Aorta (tissue), 5 donors: ENCODE measurements at places on chromosomes 12 and 14. TPM values are rescaled to one million over a fixed set of nuclear protein-coding genes. Genes with fewer than 3 reads are reported as not detected.

- DNase-seq = no peak
Observed at GRCh38 chr12:131754184-131754583, 43.3 kb downstream of the SFSWAP start.

DNA sequence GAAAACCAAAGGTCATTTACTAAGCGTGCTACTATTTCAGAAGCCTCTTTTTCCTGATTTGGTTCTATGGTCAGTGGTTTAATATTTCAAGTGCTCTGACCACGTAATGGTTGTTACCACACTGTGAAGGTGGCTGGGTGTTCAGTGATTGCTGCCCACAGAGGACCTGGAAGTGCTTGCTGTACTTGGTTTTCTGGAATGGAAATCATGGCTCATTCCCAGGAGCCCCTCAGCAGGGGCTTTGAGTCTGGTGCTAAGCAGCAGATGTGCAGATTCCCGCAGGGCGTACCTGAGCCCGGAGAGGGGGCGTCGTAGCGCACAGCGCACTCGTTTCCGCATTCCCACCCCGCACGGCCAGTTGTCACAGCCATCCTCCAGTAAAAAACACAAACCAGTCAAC is 50.5 kb downstream of the TRAF3 start:
- DNase-seq = no peak

- DNase-seq = no peak
Observed at GRCh38 chr12:102954134-102954533, 3.3 kb upstream of the ASCL1 start.

DNA sequence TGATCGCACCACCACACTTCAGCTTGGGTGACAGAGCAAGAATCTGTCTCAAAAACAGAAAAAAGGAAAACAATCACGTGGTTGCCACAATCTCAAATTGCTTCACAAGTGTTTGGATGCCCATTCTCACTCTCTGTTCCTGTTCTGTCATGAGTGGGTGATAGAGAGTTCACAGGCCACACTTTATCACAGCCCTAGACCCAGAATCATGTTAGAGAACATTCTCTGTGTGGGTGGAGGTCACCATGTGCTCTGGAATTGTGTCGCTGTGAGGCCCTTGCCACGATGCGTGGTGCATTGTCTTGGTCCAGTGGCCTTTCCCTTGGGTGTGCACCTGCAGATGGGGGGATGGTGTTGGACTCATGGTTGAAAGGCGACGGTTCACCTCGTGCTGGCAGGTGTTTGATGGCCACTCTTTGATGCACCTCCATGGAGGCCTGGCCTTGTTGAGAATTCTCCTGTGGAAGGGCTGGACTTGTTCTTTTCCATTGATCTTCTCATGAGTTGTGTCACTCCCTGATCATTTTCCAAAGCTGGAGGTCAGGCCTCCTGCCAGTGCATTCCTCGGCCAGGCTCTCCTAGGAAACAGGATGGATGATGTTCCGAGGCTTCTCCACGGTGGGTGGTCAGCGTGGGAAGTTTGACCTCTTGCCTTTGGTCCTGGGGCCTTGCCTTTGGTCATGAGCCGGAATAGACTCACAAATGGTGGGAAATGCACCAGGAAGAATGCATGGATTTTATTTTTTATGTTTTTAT is 91.9 kb downstream of the SLC24A4 start:
- no peak for DNase-seq

DNA sequence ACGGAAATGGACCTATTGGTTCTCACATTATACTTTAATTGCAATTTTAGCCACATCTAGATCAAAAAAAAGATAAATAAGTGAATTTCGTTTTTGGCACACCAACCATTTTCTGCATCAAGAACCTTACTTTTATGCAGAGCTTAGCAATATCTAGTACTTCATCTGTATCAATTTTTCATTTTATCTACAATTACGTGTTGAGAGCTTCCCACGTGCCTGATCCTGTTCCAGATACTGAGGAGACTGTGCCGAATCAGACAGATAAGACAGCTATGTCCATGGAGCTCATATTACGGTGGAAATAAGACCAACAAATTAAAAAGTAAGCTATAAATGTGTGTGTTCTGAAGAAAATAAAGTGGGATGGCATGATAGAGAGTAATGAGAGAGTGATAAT is 101.6 kb downstream of the MGAT4C start:
- no peak for DNase-seq

- DNase-seq = no peak
Observed at GRCh38 chr14:56378475-56378877, 201.1 kb upstream of the TMEM260 start.

DNA sequence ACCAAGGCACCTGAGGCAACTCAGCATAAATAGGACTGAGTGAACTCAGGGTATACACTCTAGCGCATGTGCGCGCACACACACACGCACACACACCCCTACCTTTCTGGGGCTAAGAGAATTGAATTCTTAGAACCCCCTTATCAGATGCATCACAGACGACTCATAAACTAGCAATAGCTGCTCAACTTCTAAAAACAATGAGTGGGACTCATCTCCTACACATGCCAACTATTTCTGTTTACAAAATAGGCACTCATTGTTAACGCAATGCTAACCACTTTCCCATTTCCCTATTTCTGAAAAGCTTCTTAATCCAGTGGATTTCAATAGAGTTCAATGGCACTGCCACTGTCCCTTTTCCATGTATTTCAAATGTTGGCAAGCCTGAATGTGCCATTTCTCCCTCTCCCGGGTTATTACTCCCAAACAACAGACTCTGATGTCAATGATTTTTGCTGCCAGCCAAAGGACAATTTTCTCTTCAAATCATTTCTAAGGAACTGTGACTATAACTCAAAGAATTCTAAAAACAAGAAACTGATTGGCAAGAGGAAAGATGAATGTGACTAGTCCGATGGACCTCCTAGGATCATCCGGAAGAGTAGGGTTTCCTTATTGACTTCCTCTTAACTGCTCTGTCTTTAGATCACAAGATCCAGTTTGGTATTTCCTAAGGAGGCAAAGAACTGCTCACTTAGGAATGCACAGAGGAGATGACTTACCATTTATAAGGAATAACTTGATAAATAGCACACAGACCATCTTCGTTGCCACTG is 48.8 kb downstream of the SLC38A1 start:
- no peak for DNase-seq

DNA sequence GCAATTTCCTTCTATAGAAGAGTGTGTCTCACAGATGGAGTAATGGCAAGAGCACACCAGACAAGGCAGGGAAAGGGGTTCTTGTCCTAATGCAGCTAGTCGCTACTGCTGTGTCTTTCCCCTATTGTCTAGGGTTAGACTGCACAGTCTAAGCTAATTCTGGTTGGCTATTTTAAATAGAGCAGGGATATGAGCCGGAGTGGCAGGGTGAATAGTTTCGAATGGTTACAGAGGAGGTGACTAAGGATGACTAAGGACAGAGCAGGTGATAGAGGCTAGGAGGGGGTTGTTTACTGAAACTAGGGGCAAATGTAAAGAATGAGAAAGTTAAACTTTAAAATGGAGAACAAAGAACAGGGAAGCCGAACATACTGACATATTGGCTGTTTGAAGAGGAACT is 25.6 kb upstream of the CPNE8 start:
- no peak for DNase-seq

GRCh38 chr14:75519826-75520728 is 2.2 kb upstream of the BATF start:
- DNase-seq = no peak

DNA sequence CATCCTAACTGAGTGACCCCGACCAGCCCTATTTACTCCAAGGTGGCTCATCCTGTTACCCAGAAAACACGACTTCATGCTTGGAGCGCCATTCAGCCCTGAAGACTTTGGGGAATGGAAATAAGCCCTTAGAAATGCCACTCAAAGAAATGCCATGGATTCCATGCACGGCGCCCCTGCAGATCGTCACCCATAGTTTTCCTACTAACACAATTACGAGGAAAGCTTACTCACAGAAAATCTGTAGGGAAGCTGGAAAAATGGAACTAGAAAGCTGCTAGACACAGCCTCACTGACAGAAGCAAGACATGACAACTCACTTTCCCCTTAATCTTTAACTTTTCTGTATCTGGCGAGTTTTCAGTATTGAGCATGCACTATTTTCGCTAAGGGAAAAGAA is 19.5 kb downstream of the NUAK1 start:
- no peak for DNase-seq

- DNase-seq = no peak
Observed at GRCh38 chr14:61625165-61625564, 70.1 kb upstream of the HIF1A start.

DNA sequence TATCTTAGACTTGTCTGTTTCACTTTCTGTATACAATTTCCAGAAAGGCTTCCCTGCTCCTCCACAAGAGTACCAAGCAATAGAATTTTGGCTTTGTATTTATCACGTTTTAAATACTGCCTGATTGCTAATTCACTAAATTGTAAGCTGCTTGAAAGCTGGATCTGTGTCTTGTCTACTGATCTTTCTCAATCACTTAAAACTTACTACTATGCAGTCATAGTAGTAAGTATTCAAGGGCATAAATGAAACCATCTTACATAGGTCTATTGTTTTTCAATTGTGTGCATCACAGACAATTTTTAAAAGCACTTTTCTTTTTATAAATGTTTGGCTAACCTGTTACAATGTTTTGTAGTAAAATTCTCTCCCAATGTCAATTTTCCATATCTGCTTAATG is 1.2 kb upstream of the GLIPR1L2 start:
- no peak for DNase-seq

DNA sequence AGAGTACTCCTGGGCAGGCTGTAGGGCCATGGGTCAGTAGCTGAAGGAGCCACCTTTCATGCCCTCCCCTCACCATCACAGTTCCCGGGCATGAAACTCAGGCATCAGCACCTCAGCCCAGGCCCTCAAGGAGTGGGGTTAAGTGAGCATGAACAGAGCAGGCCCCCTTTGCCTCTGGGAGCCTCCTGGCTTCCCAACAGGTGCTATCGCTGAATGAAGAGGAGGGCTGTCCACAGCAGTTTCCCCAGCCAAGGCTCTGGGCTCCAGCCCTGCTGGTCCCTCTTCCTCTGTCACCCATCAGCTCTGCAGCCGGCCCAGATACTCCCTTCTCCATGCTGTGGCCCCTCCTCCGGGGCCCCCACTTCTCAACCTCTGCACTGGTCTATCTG is 184.3 kb downstream of the ZFP36L1 start:
- DNase-seq = no peak

DNA sequence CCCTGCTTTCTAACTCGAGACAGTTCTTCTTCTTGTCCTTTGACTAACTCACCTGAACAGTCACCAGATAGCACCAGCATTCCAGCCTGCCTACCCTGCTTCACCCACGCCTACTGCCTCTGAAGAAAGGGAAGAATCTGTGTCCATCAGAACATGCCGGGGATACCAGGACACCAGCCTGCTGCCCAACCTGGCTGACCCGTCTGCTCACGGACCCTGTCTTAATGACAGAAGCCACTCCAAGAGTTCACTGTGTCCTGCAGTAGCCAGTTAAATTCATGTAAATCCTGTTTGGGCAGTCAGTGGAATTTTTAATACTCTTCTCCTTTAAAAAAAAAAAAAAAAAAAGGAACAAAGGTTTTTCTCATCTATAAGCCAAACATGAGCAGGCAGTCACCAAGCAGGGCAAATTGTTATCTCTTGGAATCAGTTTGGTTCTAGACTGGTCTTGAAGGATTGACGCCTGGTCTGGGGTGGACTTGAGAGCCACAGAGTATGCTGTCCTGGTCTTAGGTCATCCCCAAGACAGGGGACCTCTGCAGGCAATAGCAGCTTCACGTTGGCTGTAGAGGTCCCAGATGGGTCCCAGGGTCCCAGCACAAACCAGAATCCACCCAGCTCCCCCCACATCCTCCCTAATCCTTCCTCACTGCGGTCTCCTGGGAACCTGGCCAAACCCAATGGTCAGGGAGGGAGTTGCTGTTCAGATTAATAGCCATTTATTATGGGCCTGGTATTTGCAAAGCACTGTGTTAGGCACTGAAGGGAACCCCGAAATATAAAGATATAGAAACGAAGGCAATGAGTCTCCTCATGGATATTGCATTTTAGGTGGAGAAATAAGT is 181.1 kb upstream of the HIF1A start:
- no peak for DNase-seq

GRCh38 chr12:89319122-89319521 is 33.2 kb downstream of the DUSP6 start:
- no peak for DNase-seq

GRCh38 chr14:56147986-56148901 is 30.0 kb downstream of the PELI2 start:
- DNase-seq = no peak

GRCh38 chr12:106197906-106198623 is 49.8 kb downstream of the CKAP4 start:
- DNase-seq = no peak

GRCh38 chr14:96713426-96713825 is 83.8 kb upstream of the VRK1 start:
- DNase-seq = no peak

DNA sequence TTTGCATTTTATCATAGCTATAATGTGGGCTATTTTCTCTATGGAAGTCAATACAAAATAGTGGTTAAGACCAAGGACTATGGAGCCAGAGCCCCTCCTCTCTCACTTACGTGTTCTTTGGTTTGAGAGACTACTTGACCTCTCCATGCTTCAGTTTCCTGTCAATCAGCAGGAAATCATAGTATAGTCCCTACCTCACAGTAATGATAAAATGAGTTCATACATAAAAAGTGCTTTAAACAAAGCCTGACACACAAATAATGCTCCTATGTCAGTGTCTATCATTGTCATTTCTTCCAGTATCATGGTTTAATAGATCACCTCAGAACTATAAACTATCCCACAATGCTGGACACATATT is 90.4 kb downstream of the MED13L start:
- DNase-seq = no peak

DNA sequence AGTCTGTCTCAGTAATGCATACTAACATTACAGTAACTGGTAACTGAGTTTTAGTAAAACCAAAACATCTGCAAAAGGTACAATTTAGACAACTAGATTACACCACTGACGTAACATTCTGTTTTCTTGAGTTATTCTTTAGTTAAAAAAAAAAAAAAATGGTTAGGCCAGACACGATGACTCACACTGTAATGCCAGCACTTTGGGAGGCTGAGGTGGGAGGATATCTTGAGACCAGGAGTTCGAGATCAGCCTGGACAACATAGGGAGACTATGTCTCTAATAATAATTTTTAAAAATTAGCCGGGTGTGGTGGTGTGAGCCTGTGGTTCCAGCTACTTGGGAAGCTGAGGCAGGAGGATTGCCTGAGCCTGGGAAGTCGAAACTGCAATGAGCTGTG is 34.1 kb downstream of the AP5M1 start:
- DNase-seq = no peak

- no peak for DNase-seq
Observed at GRCh38 chr12:21129906-21130305, 1.1 kb upstream of the SLCO1B1 start.

Gene GPR162
- 4.4 TPM for total RNA-seq

Gene KLRD1
- total RNA-seq = 4.4 TPM

Gene FGF6
- total RNA-seq = not detected

Gene LRRC10
- total RNA-seq = not detected

Gene SPIC
- total RNA-seq = 0.33 TPM

Gene BCL11B
- total RNA-seq = 0.58 TPM

Gene FGD6
- total RNA-seq = 15.5 TPM

Gene AQP6
- total RNA-seq = 0.39 TPM

Gene HCAR2
- 0.29 TPM for total RNA-seq

Gene TSPAN11
- 2.8 TPM for total RNA-seq

Gene FSCB
- not detected for total RNA-seq

Gene EML1
- 62.0 TPM for total RNA-seq

Gene RNASE3
- 0.57 TPM for total RNA-seq

Gene NFATC4
- total RNA-seq = 85.5 TPM

Gene KCNK13
- 1.3 TPM for total RNA-seq

Gene CFAP54
- total RNA-seq = 2.2 TPM

Gene SDR9C7
- total RNA-seq = not detected
